Left ventricle myocardium superior (tissue), 1 donor: ENCODE measurements at places on chromosomes 6 and 20.

GRCh38 chr20:53809728-53810365 is 216.2 kb upstream of the ZNF217 start:
- DNase-seq, result no peak

DNA sequence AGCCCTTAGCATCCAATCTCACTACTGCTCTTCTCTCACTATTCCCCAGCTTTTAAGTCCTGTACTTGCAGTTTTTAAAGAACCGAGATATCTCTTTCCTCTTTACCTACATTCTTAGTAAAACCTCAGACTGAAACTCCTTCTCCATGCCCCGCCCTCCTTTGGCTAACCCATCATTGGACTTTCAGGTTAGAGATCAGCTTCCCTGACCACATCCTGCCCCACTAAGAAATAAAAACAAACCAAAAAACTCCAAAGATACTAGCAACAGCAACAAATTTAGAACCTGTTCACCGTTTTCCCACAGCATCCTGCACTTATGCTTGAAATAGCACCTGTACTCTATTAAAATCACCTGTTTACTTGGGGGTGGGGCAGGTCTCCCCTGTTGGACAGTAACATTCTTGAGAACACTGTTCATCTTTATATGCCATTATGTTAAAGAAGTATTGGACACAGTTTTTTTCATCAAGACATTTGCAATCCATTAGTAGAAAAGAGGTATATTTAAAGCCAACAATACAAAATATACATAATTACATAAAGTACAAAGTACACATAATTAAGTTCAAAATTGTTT is 16.3 kb upstream of the SMAP1 start:
- DNase-seq, result no peak

- no peak for DNase-seq
Measured at GRCh38 chr6:129667621-129668020, 42.4 kb downstream of the ARHGAP18 start.

DNA sequence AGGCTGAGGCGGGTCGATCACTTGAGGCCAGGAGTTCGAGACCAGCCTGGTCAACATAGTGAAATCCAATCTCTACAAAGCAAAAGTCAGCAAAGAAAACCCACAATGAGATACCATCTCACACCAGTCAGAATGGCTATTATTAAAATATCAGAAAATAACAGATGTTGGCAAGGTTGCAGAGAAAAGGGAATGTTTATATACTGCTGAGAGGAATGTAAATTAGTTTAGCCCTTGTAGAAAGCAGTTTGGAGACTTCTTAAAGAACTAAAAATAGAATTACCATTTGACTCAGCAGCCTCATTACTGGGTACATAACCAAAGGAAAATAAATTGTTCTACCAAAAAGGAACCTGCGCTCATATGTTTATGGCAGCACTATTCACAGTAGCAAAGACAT is 16.7 kb upstream of the GCM1 start:
- no peak for DNase-seq

DNA sequence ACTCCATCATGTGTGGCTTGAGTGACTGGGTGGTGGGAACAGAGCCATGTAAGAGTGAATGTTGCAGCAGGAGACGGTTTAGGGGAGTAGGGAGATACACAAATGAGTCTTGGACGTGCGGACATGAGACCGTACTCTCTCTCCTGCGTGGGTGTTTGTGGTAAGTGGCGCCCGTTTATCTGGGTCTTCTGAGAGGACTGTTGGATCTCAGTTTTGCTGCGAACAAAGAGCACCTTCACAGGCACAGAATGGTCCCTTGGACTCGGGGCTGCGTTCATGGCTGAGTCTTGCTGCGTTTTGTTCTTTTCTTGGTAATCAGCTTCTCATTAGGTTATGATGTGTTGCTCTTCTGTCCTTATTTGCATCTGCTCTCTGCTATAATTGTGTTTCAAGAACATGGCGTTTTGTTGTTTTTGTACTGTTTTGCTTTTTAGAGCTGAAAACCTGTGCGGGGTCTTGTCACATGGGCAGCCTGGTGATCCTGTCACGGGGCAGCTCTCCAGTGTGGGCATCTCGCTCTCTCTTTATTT is 28.5 kb downstream of the STK35 start:
- no peak for DNase-seq

- DNase-seq, result no peak
Measured at GRCh38 chr6:113450061-113450465, 407.1 kb upstream of the MARCKS start.

- no peak for DNase-seq
Measured at GRCh38 chr6:127686084-127686483, 109.1 kb downstream of the C6orf58 start.

GRCh38 chr20:1376408-1377270 is 16.2 kb downstream of the FKBP1A start:
- DNase-seq, result no peak

DNA sequence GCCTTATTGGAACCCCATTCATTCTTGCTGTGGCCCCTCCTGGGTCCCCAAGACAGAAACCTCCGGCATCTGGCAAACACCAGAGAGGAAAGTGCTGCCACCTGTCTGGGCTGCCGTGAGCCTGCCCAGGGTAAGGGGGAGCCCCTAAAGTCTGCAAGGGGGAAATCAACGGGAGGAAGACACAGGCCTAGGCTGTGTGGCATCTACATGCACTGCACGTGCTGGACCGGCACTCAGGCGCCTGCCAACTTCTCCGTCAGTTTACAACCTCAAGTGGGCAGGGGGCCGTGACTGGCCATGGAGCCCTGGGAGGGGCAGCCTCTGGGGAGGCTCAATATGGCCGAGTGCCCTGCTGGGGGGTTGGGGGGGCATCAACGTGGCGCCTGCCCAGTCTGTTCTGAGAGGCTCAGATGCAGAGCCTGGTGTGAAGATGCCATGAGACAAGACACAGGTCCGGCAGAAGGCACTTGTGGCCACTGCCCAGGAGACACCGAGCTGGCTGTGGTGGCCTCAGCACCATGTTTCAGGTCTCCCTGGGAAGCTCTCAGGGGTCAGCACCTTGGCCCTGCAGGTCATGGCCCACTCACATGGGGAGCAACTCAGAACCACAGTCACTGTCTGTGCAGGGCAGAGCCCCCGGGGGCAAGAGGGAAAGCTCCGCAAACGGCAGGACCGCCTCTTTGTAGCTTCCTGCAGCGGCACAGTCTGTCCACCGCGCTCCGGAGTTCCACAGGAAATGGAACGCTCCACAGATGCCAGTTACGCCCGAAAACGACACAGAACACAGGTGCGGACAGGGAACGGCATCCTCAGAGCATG is 8.4 kb downstream of the UCKL1 start:
- DNase-seq, result peak; percentile 45
